ENCODE measurements at places on chromosomes 6 and 20.

DNA sequence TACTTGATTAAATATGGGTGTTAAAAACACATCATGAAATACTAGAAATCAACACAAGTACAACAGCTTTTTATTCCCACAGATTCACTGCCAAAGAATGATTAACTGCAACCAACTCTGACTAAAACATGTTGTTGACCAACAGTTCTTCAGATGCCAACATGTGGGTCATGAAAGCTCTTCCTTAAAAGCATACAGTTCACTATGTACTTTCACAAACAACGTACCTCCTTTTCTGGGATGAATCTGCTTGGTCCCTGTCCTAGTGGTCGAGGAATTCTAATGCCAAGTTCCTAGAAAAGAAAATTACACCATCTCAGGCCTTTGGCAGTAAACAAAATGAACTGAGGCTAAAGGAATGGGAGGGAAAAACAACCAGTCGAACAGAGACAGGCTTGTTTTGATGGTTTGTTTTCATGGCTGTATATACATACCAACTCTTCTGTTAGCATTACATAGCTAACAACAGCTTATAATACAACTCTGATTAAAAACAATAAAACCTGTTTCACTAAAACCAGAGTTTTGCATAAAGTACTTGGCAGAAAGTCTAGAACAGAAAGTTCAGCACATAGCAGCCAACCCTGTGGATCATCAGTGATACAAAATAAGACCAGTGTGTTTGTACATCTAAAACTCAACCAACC, 92.5 kb downstream of the SESN1 start:
- DNase-seq: no peak

DNA sequence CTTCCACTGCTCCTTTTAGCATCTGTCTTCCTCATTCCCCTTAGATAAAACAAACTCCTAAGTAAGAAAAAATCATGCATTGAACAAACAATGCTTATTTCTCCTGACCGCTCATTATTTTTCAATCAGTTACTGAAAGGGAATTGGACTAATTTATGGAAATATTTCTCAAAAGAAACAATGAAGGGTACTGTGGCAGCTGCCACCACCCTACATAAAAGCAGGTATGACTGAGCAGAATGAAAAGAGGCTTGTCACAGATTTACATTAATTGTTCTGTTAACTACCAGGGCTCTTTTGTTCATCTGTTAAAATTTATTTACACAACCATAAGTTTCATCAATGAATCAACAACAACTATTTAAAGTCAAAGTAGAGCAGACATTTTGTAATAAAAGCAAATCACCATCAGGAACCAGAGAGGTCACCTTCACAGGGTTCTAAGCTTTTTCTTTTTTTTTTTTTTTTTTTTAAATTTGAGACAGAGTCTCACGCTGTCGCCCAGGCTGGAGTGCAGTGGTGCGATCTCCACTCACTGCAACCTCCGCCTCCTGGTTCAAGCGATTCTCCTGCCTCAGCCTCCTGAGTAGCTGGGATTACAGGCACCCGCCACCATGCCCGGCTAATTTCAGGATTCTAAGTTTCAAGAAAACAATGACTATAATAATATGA, 204.0 kb downstream of the PTPRK start:
- no peak for DNase-seq

GRCh38 chr6:40743226-40743625, 156.1 kb upstream of the LRFN2 start:
- no peak for DNase-seq

DNA sequence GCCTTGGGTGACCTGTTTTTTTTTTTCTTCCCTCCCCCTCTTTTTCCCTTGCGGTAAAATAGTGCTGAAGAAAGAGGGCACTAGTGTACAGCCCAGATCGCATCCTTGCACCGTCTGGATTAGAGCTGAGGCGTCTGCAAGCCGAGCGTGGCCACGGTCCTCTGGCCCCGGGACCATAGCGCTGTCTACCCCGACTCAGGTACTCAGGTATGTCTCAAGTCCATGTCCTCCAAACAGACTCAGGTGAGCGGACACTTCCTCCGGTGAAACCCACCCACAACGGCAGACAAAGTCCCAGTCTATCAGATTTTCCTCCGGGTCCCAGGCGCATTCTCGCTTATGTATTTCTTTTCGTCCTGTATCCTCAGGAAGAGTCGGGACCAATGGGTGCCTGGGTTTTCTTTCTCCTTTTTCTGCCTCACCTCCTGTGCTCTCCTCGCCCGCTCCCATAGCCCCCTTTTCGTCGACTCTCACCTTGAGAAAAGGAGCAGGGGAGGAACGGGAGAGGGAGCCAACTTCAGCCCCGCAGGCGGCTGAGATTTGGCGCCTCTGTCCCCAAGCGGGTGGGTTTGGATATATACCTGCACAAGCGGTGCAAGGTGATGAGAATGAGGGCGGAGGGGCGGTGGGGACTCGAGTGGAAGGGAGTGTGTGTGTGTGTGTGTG, 1.1 kb upstream of the GRM1 start:
- no peak for DNase-seq

DNA sequence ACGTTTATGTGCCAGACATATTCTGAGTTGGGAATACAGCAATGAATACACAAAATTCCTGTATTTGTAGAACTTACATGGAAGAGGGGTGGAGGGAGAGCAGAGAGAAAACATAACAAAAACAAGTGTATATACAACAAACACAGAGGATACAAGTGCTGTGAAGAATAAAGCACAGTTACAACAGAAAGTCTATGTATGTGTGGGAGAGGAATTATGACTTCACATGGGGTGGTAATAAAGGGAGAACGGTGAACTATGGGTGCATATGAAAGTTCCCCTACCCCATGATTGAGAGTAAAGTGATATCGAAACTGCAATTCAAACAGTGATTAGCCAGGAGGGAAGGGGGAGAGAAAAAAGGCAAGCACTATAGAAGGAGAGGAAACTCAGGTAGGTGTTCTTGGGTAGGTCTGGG, 24.6 kb downstream of the HBS1L start:
- no peak for DNase-seq

GRCh38 chr6:168026925-168027324, 29.5 kb downstream of the KIF25 start:
- no peak for DNase-seq

DNA sequence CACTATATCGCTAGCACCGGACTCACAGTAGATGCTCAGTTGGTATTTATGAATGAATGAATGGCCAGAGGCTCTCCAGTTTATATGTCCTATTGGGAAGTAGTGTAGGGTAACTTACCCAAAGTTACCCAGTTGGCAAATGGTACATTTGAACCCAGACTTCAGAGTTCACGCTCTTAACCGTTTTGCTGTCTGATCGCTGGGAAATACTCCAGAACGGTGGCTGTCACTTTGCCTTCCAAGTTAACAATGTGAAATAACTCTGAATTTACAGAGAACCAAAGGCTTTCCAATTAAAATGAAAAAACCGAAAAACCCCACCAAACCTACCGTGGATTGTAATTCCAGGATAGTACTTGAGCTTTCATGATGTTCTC, 1.6 kb downstream of the VAPB start:
- no peak for DNase-seq

DNA sequence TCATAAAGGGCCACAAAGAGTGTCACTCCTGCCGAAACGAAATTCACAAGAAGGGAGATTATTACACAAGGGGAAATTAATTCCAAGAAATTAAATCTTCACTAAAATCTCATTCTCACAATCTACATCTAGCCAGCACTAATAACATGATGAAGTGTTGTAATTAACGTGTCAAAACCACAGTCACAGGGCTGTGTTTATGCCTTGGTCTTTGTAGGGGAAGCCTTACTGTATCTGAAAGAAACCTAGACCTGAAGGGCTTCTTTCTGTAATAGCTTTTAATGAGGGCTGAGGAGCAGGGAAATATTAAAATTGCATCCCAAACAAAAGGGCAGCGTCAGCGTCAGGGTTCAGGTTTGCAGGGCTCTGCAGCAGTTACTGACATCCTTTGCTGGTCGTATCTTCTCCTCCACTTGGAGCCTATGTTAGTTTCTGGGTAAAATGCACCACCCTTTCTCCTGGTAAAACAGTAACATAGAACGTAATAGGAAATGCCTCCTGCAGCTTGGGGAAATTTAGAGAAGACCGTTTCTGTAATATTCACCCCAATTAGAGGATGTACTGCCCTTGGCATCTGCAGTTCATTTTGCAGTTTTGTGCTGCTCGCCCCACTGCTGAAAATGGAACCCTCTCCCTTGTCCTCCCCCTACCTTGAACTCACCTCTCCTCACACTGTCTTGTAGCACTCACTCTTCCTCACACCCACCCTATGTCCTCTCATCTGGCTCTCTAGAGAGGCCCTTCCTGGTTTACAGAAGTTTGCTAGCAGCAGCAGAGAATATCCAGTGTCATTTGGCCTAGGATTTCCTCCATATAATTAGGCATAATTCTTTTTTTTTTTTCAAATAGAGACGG, 109.0 kb upstream of the TRAF3IP2 start:
- no peak for DNase-seq

DNA sequence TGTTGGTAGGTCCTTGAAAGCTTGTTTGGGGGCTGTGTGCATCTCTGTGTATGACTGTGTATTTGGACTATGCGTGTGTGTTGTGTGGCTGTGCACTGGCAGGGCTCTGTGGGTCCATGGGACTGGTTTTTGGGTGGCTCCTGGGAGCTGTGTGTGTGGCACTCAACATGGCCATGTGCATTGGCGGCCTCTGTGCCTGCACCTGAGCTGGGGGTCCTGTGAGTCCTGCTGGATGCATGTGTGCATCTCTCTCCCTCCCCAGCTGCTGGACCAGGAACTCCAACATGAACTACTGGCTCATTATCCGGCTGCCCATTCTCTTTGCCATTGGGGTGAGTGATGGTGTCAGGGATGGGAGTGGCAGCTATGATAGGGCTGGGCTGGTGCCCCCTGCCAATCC, 30.1 kb downstream of the GLP1R start:
- DNase-seq: no peak

- DNase-seq: no peak
Observed at GRCh38 chr20:61508301-61509096, 256.4 kb downstream of the CDH4 start.

DNA sequence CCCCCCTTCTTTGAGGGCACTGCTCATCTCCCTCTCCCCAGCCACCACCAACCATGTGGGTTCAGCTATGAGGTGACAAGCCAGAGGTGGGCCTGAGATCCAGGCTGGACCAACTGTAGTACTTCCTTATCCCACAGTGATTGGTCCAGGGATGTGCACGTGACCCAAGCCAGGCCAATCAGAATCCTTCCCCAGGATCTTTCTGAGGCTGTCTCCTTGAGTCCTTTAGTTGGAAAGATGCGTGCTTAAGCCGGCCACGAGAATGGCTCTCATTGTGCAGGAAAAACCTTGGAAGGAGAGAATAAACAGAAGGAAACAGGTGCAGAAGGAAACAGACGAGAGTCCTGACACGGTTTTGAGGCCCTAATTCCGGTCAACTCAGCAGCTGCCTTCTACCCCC, 39.2 kb downstream of the ZC3H12D start:
- DNase-seq: no peak

- DNase-seq: no peak
Observed at GRCh38 chr6:6766230-6766905, 177.8 kb downstream of the LY86 start.

- DNase-seq: no peak
Observed at GRCh38 chr6:168377856-168378832, 58.6 kb upstream of the DACT2 start.

DNA sequence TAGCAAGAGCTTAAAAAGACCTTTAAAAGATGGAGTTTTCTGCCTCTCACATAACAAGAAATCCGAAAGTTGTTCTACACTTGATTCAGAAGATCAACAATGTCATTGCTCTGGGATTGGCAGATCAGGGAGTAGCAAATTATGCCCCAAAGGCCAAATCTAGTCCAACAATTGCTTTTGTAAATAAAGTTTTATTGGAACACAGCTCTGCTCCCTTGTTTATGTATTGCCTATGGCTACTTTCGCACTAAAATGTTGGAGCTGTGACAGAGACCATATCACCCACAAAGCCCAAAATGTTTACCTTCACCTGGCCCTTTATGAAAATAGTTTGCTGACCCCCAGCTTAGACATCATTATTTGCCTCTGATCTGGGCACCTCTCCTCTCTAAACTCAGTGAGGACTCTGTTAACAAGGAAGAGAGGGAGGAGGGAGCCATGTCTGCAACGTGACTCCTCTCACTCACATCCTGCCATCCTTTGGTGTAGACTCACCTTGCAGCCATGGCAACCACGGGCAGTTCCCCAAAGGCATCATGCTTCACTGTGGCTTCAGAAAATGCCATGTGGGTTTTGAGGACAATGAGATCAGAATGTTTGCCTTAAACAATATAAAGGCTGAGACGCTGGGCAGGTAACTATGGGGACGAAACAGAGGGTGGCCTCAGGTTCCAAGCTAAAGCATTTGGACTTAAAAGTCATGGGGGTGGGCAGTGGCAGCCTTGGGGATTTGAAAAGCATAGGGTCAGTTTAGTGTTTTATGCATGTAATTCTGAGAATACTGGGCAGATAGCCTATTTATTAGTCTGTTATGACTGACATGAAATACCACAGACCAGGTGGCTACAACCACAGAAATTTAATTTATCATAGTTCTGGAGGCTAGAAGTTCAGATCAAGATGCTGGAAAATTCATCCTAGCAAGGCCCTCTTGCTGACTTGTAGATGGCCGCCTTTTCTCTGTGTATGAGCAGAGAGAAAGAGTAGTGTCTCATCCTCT, 149.7 kb upstream of the TNFAIP3 start:
- DNase-seq: peak; percentile 65

- DNase-seq: no peak
Observed at GRCh38 chr6:79949233-79949632, 1.9 kb upstream of the ELOVL4 start.

- peak; percentile 24 for DNase-seq
Observed at GRCh38 chr6:37491171-37491829, 8.4 kb downstream of the CCDC167 start.

DNA sequence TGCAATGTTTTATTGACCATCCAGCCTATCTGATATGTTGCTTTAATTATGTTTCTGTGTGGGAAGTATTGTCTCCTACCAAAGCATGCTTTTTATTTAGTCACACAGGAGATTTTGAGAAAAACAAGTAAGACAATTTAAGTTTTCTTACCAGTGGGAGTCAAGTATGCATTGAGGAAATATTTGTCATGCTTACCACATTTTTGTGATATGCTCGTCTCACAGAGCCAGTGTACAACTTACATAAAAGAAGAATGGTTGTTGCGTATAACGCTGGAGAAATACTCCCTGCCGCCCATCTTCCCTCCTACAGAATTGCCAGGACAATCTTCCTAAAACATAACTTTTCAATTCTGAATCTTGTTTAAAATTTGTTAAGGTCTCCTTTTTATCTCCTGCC, 37.1 kb upstream of the FILIP1 start:
- DNase-seq: no peak

Measured in activated naive CD8-positive, alpha-beta T cell treated with anti-CD3 and anti-CD28 coated beads, Interleukin-2, amount 10 ng/mL, durations not matched to agents 7 days and 5 days (primary cell).